ENCODE measurements at places on chromosomes 3 and 15.

DNA sequence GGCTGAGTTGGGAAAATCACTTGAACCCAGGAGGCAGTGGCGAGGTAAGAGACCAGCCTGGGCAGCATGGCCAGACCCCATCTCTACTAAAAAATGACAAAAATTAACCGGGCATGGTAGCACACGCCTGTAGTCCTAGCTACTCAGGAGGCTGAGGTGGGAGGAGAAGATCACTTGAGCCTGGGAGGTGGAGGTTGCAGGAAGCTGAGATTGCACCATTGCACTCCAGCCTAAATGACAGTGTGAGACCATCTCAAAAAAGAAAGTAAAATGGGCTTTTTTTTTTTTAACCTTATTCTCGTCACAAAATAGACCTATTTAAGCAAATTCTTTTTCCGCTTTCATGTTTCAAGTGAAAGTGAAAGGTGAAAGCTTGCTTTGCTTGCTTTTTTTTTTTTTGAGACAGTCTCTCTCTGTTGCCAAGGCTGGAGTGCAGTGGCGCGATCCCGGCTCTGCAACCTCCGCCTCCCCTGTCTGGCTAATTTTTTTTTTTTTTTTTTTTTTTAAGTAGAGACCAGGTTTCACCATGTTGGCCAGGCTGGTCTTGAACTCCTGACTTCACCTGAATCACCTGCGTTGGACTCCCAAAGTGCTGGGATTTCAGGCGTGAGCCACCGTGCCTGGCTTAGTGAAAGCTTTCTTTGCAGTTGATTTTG is 3.6 kb downstream of the PDIA3 start:
- DNase-seq, result no peak

DNA sequence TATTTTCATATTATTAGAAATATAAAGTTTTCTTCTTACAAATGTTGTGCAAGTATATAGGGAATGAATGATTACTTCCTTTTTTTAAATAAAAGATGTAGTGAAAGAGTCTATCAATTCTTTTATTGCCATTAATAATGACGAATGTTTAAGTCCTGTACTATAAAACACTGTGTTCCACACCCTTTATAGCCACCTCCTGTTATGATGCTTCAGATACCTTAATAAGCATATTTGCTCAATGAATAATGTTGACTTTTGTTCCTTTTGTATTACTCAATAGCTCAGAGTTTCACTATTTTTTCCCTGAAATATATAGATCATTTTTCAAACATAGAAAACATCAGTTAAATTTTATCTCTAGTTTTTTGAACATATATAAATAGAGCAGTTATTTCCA is 378.2 kb upstream of the THBS1 start:
- no peak for DNase-seq

DNA sequence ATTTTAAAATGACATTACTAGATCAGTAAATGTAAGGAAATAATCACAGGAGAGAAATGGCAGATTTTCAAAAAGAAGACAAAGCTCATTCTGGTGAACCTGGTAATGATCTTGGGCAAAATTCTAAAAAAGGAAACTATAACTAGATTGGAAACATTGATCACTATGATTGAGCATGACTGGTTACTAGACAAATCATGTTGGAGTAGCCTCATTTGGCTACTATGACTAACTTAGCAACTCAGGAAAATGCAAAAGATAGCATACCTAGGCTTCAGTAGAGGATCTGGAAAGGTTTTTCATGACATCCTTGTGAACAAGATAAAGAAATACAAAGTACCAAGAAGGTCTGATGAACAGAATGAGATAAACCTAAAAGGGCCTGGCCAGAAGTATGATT is 7.6 kb upstream of the TMF1 start:
- DNase-seq, result no peak

GRCh38 chr3:168648321-168648720 is 552.6 kb upstream of the GOLIM4 start:
- no peak for DNase-seq

- DNase-seq, result no peak
Measured at GRCh38 chr3:13825311-13825579, 54.6 kb downstream of the WNT7A start.
